ENCODE measurements at places on chromosomes 3 and 15.

DNA sequence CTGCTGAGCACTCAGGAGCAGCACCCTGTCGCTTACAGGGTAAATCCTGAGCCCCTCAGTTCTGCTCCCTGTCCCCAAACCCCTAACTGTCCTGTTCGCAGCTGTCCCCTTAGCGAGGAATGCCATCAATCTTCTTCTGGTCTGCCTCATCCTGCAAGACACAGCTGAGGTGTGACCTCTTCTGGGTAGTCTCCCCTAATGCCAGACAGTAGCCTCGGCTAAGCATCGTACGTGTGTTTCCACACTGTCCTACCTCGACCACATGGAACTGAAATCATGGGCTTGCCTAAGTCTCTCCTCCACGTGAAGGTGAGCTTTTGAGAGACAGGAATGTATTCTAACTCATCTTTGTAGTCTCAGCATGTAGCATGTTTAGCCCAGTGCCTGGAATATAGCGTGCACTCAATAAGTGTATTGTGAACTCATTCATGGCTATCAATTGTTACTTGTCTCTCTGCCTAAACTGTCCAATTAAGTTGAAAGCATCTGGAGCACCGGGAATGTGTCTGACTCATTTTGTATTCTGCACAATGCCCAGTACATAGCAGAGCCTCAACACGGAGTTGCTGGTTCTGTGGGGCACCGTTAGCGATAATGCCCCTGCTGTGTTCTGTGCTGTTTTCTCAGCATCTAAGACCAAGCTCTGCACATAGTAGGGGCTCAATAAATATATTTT lies 90.2 kb downstream of the HES1 start:
- no peak for DNase-seq

DNA sequence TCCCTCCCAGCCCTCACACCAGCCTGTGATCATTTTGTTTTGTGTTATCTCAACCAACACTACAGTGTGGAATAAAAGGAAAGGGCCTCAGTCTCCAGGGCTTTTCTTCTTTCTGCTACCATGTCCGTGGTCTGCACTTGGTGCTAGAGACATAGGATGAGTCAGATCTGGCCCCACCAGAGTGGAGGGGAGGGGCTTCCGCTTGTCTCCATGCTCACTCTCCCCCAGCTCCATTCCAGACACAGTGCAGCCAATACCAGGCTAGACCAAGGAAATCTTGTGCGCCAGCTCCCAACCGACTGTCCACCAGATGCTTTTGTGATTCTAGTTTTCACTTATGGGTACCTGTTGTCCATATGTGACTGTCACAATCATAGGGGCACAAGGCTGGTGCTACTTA lies 51.9 kb upstream of the TMEM115 start:
- DNase-seq, result no peak

DNA sequence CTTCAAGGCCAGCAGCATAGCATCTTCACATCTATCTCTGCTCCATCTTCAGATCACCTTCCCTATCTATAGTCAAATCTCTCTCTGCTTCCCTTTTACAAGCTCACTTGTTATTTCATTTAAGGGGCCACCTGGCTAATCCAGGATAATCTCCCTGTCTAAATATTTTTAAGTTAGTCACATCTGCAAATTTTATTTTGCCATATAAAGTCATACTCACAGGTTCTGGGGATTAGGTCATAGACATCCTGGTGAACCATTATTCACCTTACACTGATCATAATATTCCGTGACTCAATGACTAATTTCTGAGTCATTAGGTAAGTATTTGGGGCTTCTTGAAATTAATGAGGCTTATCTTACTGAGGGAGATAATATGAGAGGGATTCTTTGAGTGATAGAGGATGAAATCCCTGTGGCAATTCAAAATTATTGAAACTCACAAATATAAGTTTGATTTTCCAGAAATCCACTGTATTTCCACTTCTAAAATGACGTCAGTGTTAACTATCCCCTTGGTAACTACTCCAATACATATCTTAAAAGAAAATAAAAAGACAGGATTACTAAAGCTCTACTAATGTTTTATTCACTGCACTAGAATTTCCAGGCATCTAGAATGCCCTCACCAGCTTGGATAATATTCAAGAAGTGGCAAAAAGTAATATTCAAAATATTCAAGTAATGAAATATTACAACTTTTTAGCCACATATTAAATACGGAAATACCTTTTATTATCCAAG lies 93.7 kb upstream of the RBMS3 start:
- DNase-seq, result no peak

DNA sequence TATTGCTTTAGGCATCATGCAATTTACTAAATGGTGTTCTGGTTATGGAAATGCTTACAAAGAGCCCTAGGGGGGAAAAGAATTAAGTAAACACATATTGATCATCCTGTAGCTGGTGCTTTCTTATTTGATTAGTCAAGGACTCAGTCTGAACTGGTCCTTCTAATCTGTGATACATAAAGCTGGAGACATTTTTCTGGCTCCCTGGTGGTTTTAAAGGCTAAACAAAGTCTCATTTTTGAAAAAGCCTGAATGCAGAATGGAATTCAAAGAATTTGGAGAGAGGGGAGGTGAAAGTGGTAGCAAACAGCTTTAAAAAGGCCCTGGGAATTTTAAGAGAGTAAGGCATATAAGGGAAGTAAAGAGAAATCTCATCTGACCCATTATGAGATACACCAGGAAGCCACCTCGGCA lies 149.7 kb downstream of the RBMS3 start:
- no peak for DNase-seq

DNA sequence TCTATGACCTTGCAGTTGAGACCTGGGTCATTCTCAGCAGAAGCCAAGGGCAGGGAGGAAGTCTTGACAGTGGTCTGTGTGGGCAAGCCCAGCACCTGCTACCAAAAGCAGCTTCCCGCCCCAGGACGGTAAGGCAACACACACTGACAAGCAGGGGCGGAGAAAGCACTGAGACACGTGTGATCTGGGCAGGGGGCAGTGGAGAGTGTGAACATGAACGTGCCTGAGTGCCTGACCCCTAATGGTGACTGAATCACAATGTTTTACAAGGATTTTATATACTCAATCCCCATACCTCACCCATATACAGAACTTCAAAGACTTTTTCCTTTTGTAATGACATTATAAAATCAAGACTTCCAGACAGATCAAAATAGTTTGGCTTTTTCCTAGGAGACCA lies 35.2 kb downstream of the ANP32A start:
- no peak for DNase-seq

DNA sequence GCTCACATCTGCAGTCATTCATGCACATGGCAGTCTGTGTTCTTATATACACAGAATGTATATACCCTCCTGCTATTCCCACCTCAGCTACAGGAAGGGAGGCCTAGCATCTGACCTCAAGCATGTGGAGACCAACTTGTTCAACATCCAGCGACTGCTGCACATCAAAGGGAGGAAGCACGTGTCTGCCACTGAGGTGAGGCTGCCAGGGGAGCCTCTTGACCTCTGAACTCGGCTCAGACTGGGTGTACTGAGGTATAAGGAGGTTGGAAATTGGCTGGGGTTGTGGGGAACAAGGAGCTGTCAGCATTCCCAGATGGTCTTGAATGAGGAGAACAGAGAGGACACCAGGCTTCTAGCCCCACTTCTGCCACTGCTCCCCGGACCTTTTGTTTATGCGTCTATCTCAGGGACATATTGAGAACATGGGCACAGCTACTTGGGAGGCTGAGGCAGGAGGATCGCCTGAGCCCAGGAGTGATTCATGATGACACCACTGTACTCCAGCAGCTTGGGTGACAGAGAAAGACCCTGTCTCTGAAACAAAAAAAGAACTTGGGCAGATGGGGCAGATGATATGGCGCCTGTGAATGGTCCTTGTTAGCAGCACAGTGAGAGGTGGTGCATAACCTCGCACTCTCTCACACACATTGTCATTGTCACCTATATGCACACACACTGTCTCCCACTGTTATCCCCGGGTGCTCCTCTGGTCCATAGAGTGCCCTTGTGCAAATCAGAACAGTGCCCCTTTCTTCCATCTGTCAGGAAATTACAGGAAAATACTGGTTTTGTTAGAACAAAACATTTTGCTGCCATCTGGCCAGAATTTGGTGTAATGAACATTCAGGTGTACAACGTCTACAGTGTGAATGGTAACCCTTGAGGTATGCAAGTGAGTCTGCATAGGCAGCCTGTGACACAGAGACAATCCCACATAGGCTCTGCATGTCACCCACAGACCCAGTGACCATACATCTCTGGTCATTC lies 5.4 kb downstream of the VILL start:
- DNase-seq, result no peak

DNA sequence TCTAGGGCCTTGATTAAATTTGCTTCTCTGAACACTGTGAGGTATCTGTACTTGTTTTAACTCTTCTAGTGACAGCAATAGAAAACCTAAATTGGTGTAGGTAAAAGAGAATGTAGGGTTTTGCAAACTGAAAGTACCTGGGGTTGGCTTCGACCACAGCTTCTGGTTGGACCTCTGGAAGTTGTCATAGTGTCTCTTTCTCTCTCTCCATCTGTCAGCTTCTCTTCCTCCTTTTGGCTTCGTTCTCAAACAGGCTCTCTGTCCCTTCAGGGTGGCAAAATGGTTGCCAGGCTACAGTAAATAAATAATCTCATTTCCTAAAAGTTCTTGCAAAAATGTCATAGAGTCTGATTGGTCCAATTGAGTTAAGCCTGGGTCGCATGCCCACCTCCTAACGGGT lies 149.3 kb upstream of the CTDSPL start:
- no peak for DNase-seq

- no peak for DNase-seq
Measured at GRCh38 chr15:60511351-60512031, 32.5 kb upstream of the ICE2 start.

Measured in suppressor macrophage (primary cell).